AG04450 (cell line): ENCODE measurements at places on chromosomes 16 and 17.

DNA sequence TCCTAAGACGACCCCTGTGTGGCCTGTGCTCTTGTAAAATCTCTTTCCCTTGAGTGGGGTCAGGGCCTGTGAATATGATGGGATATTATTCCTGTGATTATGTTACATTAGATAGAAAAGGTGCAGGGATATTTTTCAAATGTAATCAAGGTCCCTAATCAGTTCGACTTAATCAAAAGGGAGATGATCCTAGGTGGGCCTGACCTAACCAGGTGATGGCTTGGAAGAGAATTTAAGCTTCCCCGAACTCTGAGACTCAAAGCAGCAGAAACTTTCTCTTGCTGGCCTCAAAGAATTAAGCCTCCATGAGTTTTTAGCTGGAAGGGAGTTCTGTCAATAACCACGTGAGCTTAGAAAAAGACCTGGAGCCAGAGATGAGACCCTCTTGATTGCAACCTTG is 124.7 kb downstream of the MAF start:
- no peak for DNase-seq

DNA sequence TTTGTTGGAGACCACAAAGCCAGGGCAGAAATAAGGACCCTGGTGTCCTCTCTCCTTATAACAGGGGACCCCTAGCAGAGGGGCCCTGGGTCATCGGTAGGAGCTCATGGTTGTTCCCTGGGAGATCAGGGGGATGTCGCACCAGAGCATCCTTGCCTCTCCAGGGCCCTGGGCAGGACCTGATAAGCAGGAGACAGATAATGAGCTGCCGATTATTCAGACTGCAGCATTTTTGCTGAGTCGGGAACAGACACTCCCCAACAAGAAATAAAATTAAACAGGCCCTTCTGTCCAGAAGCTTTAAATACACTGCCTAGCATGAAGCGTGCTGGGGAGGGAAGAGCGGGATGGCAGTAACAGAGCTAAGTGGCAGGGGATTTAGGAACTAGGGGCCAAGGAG is 15.4 kb upstream of the GFAP start:
- DNase-seq, result no peak

- DNase-seq, result no peak
Measured at GRCh38 chr17:68437979-68438822, 19.1 kb downstream of the WIPI1 start.

DNA sequence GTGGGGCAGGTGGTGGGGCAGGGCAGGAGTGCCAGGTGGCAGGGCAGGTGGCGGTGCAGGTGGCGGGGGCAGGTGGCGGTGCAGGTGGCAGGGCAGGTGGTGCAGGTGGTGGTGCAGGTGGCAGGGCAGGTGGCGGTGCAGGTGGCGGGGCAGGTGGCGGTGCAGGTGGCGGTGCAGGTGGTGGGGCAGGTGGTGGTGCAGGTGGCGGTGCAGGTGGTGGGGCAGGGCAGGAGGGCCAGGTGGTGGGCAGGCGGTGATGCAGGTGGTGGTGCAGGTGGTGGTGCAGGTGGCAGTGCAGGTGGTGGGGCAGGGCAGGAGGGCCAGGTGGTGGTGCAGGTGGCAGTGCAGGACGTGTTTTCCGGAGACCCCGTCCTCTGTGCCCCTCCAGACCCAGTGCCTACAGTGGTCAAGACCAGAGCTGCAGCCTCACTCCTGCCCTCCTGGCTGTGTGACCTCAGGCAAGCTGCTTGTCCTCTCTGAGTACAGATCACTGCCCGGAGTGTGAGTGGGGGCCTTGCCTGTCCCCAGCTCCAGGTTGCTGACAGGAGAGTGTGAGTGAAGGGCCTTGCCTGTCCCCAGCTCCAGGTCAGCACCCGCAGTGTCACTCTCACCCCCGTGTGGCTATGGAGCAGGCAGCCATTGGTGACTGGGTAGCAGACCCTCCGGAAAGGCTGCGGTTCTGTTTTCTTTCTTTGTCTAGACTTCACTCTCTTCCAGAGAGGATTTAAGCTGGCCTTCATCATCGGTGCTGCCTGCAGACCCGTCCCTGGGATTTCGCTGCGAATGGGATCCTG is 16.1 kb upstream of the NPTX1 start:
- DNase-seq, result no peak

DNA sequence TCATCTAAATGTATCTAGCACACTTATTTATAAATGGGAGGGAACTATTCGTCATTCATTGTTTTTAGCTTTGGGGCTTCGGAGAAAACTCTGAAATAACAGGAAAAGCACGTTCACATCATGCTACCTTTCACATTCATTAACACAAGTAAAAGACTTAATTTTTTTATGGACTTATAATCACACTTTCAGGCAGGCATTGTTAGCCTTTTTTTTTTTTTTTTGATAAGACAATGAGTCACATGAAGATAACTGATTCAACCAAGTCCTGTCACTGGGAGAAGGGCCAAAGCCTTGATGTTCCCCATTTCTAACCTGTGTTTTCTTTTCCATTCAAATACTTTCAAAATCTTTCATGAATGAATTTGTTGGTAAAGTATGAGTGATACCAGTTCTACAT is 631.3 kb upstream of the CA10 start:
- DNase-seq, result no peak

DNA sequence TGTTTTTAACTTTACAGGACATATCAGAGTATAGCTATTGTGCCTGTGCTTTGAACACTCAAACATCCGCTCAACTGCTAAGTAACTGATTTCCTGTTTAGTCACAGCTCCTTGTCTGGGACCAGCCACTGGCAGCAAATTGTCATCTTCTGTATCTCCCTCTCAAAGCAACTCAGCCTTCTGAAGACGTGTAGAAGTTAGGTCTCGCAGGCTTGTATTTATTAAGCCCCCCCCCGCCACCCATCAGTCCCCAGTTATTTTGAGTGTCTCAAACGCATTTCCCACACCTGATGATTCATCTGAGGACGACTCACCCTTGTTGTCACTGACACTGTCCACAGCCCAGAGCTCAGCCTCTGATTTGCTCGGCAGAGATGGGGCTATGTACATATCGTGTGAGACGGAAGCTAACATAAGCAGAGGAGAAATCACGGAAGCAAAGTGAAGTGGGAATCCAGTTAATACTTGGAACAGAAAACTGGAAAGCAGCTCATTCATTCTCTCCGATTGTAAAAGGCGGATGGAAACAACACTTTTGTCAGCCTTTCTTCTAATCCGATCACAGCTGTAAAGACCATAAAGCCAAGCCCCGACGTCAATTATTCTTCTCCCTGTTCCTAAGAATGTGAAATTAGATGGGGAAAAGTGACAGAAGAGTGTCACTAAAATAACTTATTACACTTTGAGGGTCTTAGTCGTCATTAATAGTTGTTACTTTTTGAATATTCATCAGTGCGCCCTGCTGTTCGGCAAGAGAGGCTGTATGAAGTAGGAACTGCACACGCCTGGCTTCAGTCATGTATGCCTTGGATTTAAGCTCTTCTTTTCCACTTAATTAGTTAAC is 64.2 kb downstream of the PITPNC1 start:
- peak; percentile 21 for DNase-seq

DNA sequence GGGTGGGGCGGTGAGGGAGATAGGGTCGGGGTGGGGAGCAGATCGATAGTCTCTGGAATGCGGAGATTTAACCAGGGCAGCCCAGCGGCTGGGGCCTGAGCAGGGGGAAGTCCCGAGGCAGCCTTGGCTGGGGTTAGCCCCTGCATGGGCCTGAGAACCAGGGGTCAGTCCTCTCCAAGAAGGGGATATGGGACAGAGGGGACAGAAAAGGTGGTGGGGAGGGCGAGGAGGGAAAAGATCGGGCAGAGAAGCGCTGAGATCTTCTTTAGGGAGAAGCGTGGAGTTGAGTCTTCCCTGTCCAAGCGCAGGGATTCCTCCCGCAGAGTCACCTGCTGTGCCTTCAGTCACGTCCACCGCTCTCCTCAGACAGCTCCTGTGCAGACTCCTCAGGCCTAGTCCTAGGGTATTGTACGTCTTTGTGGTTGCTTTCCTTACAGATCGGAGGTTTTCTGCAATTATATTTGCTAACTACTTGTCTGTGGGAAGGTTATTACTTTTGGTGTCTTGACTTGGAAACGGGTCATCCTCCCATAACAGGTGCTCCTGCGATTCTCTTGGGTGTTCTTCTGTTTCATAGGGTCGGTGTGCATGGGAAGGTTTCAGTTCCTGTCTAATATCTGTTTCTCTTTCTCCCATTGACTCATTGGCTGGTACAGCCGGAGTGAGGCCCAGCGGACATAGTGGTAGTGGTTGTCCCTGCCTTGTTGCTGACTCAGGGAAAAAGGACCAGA is 952 bp downstream of the CD300A start:
- no peak for DNase-seq

GRCh38 chr16:73171380-73171779 is 123.5 kb upstream of the ZFHX3 start:
- no peak for DNase-seq

DNA sequence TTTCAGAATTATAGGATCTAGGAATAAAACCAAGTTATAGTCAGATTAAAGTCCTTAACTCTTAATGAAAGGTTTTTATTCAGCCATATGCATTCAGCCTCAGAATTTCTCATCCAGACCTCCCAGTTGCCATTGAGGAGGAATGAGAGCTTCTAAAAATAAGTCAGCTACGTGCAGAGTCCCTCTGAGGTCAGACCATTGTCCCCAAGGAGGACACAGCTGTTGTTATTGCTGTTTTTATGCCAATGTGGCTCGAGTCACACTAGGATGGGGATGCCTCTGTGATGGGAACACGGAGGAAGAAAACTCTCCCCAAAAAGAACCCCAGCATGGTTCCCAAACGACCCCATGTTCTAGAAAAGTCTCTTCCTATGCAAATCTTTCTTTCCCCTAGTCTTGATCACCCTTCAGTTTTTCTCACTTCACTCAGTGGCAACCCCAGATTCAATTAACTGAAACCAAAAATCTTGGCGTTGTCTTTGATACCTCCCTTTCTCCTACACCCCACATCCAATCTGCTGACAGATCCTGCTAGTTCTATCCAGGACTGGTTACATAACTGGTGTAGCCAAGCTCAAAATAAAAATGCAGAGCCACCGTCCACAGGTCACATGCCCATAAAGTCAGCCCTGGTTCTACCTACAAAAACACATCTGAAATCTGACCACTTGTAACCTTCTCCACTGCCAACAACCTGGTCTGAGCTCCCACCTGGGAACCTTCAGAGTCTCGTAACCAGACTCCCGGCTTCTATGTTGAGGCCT is 138.2 kb upstream of the ERCC4 start:
- no peak for DNase-seq

DNA sequence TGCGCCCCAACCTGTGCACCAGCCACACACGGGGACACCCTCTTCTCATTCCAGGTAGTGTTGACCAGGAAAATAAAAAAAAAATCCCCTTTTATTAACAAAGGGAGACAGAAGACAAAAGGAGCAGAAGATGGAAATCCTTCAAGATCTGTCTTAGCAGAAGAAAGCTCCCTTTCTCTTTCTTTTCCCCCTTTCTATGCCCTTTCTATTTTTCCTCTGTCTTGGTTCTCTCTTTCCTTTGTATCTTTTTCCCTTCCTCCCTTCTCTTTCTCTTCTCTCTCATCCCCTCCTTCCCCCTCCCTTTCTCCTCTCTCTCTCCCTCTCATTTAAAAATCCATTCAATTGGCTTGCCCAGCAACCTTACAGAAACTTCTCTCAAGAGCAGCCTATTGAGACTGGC is 254.1 kb upstream of the ZFHX3 start:
- no peak for DNase-seq

DNA sequence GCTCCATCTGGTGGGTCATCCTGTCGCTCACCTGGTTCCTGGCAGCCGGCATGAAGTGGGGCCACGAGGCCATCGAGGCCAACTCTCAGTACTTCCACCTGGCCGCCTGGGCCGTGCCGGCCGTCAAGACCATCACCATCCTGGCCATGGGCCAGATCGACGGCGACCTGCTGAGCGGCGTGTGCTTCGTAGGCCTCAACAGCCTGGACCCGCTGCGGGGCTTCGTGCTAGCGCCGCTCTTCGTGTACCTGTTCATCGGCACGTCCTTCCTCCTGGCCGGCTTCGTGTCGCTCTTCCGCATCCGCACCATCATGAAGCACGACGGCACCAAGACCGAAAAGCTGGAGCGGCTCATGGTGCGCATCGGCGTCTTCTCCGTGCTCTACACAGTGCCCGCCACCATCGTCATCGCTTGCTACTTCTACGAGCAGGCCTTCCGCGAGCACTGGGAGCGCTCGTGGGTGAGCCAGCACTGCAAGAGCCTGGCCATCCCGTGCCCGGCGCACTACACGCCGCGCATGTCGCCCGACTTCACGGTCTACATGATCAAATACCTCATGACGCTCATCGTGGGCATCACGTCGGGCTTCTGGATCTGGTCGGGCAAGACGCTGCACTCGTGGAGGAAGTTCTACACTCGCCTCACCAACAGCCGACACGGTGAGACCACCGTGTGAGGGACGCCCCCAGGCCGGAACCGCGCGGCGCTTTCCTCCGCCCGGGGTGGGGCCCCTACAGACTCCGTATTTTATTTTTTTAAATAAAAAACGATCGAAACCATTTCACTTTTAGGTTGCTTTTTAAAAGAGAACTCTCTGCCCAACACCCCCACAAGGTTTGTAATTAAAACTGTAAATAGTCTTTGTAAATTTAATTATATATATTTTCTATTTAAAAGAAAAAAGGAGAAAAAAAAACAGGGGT is 1.7 kb downstream of the FZD2 start:
- no peak for DNase-seq

- DNase-seq, result peak; percentile 67
Measured at GRCh38 chr16:46621006-46621933, at the start of gene SHCBP1. Gene SHCBP1, minus strand, starts transcription at chr16:46621379. Its CDS starts 20 bp downstream, at chr16:46621359.

GRCh38 chr16:8762254-8762653 is 35.2 kb downstream of the TMEM186 start:
- DNase-seq, result no peak

- DNase-seq, result no peak
Measured at GRCh38 chr16:73794994-73795393, 501.6 kb upstream of the PSMD7 start.

DNA sequence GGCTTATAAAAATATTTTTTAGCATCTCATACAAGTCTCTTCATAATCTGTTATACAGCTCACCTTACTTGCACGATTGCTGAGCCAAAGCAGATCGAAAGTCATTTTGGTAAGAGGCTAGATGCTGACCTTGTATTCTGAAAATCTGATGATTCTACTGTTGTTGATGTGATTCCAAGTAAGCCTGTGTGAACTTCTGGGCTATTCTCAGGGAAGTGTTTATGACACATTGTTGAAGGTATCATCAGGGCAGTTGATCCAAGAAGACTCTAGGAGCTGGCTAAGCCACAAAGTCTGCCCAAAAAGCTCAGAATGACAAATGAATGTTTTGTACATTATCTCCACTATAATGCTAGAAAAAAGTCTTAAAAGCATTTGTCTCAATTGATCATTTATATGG is 16.0 kb downstream of the OMG start:
- DNase-seq, result no peak

- DNase-seq, result no peak
Measured at GRCh38 chr16:89444151-89444723, 46.1 kb downstream of the ANKRD11 start.

GRCh38 chr16:73172241-73172972 is 124.5 kb upstream of the ZFHX3 start:
- DNase-seq, result peak; percentile 67

- DNase-seq, result no peak
Measured at GRCh38 chr17:4617590-4618351, 23.7 kb downstream of the ALOX15 start.
